ENCODE measurements at places on chromosomes 1 and 21.
A peak's percentile ranks its signal among the peaks of the same experiment; 100 is the strongest.

DNA sequence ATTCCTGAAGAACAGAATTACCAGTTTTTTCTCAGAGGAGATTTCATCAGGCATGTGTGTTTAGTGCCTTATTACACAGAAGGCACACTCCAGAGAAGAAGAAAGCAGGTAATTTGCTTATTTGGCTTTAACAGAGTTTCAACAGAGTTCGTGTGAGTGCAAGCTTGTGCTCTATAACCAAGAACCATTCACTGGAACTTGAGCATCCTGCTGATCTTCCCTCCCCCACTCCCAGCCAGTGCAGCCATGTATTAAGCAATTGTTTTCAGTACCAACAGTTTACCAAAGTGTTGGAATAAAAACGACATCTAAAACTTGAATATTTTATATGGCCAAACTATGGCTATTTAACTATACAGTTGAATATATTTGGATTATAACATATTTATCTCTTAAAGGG is 4.3 kb downstream of the MGST3 start:
- no peak for DNase-seq

DNA sequence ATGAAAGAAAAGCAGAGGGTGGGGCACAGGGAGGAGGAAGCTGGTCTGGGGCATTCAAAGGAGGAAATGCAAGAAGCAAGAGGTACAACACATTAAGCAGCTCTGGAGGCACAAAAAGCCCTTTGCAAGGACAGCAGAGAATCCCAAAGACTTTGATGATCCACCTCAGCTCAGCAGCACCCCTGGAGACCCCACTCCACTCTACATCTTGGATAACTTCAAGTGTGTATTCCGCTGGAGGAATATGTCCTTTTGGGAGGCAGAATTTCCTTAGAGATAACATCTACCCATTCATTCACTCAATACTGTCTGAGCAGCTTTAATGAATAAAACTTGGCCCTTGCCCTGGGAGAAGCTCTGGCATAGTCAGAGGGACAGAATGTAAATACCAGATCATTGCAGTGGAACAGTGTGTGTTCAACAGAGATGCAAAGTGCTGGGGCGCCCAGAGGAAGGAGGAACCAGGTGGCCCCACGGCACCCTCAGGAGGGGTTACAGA is 599.7 kb downstream of the KIF26B start:
- no peak for DNase-seq

GRCh38 chr1:100443811-100444571 is 91.7 kb downstream of the CDC14A start:
- DNase-seq, result no peak

- no peak for DNase-seq
Observed at GRCh38 chr1:201593200-201593921, 54.4 kb downstream of the NAV1 start.

DNA sequence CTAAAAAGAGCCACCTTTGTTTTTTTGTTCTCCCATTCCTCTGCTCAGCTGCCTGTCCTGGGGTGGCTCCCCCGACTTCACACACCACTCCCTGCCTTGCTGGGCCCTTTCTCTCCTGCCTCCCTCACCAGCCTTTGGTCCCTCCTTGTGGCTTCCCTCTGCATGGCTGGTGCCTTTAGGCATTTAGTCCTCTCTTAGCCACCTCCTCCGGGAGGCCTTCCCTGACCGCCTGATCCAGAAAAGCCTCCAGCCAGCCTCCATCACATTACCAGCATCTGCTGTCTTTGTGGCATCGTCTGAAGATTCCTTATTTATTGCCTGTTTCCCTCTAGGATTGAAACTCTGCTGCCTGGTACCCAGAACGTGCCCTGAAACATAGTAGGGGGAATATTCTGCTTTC is 46.2 kb upstream of the ACOT11 start:
- no peak for DNase-seq

- DNase-seq, result no peak
Observed at GRCh38 chr1:68085752-68086151, 35.3 kb upstream of the DIRAS3 start.

DNA sequence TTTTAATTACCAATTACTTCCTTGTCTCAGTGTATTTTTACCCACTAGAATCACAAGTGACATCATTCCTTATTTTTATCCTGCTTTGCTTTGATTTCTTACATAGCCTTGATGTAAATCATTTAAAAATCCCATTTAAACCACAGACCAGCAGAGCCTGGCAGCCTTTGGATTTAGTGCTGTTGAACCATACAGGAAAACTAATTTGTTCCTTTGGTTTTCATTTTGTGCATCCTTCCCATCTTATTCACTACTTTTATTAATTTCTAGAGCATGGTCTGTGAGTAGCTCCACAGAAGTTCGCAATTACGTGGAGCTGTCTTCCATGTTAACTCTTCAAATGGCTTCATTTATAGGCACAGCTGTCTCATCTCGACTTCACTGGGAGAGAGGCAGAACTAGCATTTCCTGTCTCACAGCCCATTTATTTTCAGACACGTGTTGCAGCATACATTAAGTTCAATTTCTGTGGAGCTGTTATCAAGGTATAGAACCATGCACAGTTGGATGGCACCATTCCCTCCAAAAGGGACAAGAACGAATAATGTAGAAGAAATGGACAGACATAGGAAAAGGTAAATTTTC is 235.3 kb downstream of the MRPL39 start:
- no peak for DNase-seq

DNA sequence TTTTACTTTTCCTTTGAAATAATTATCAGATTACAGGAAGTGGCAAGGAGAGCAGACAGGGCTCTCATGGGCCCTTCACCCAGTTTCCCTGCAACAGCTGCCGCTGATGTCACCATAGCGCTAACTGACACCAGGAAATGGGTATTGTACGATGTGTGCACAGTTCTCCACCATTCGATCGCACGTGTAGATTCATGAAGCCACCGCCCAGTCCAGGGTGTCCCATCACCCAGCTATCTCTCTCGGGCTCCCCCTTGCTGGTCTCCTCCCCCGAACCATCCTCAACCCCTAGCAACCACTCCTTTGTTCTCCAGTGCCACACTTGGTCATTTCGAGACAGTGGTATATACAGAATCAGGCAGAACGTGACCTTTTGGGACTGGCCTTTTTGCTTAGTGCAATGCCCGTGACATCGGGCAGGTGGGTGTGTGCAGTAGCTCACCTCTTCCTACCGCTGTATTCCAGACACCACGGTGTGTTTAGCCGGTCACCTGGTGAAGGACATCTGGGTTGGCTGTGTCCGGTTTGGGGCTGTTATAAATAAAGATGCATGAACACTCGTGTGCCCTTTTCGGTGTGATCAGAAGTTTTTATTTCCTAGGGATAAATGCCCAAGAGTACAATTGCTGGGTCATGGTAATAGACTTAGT is 118.4 kb downstream of the CRYAA start:
- DNase-seq, result no peak

GRCh38 chr1:206556047-206556749 is 48.9 kb downstream of the RASSF5 start:
- DNase-seq, result no peak

GRCh38 chr1:41882068-41882477 is 36.6 kb downstream of the HIVEP3 start:
- DNase-seq, result no peak

- no peak for DNase-seq
Observed at GRCh38 chr1:5811419-5811818, 180.8 kb downstream of the NPHP4 start.

DNA sequence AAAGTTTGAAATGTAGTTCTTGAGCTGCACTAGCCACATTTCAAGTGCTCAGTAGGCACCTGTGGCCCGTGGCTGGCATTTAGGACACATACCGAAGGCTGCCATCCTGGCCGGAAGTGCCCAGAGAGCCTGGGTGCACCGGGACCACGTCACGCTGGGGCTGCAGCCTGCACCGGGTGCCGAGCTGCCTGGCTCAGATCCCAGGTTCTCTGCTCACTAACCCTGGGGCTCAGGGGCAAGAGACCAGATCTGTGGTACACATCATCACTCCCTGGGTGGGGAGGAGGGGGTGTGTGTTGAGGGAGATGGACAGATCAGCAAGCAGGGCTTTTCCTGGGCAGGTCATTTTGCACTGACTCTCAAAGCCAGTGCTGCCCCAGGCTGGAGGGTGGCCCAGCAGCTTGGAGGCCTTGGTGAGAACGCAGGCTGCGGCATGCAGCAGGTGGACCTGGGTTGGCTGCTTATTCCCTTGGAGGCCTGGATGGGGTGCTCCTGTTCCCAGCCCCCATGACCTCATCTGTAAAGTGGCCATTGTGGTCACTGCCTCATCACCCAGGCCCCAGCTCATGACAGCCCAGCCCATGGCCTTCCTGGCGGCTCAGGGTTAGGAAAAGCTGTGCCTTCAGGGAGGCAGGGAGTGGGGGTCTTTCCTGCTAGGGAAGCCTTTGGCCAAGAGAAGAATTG is 23.6 kb downstream of the TMEM201 start:
- DNase-seq, result no peak

DNA sequence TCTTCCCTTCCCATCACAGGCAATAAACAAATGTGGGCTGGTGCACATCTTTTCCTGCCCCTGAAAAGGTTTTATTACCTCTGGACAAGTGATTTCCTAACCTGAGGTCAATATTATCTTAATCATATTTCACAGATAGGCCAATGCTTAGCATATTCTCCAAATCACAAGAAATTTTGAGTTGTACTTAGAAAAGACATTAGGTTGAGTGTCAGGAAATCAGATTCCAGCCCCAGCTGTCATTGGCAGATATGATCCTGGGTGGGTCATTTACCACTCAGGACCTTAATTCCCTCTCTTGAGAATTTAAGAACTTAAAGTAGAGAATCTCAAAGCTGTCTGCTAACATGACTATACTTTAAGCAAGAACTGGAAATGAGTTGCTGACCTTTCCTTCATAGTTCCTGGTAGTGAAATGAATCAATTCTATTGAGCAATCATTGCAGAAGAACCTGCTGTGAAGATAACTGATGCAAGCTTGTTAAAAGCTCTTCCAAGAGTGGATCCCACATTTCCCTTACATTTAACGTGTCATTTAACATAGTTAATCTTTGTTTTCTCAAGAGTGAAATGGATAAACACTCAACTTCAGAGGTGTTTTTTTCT is 46.4 kb upstream of the CR2 start:
- DNase-seq, result no peak

GRCh38 chr1:17768651-17769241 is 13.6 kb downstream of the ACTL8 start:
- no peak for DNase-seq

GRCh38 chr1:234541286-234541975 is 62.5 kb upstream of the TARBP1 start:
- no peak for DNase-seq

DNA sequence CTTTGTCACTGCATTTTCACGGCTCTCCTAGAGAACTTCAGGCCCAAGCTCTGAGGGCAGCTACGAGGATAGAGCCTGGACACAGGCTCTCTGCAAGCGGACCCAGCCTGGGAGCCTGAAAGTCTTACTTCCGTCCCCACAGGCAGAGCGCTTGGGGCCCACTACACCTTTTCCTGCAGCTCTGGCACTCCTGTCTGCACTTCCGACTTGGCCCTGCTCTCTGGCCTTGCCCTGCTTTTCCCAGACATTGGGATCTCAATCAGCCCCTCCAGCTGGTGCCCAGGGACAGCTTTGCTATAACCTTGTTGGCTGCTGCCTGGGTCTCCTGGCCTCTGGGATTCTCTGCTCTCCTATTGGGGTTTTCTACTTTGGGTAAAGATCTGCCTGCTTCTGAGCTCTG is 27.6 kb downstream of the WNT4 start:
- no peak for DNase-seq

GRCh38 chr21:41765420-41765821 is 1.4 kb downstream of the RIPK4 start:
- DNase-seq, result no peak

DNA sequence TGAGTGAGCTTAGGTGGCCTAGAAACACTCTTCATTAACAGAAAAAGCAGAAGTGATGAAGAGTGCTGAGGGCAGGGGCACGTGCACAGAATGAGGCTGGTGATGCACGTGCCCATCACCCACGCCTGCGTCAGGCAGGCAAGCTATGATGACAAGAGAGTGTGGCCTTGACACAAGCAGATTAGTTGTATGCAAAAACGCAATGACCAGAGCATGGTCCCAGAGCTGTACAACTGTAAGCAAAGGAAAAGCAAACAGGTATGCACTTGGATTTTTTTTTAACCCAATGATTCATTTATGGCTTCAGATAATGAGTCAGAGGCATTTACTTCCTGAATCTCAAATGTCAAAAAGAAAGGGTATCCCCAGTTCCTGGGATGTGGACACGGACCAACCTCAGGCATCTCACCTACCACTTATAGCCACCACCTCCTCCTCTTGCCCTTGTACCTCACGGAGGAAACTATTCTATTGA is 9.1 kb upstream of the TMEM61 start:
- no peak for DNase-seq

GRCh38 chr1:117607471-117607870 is 1.6 kb downstream of the TENT5C start:
- DNase-seq, result peak; percentile 39
